ENCODE measurements at places on chromosomes 6 and 20.
A peak's percentile ranks its signal among the peaks of the same experiment; 100 is the strongest.

DNA sequence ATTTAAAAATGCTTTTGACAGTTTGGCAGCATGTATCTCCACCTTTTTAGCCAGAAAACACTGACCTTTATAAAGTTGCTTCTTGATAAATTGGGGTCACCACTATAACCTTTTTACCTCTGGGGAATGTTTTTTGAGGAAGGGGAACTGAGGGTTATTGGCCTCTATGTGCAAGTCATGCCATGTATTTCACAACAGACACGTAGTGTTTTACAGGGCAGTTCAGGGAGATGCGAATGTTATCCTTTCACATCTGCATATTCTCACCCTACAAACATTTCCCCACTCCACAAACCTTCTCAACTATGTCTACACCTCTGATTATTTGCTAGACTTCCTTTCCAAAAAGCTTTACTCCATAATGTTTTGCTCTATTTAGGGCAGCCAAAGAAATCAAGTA lies 17.0 kb upstream of the SLA2 start:
- DNase-seq: no peak

- no peak for DNase-seq
These were observed 6.8 kb downstream of the CNKSR3 start for GRCh38 chr6:154503658-154504057.

GRCh38 chr6:135018941-135019340 lies 35.7 kb downstream of the HBS1L start:
- no peak for DNase-seq

DNA sequence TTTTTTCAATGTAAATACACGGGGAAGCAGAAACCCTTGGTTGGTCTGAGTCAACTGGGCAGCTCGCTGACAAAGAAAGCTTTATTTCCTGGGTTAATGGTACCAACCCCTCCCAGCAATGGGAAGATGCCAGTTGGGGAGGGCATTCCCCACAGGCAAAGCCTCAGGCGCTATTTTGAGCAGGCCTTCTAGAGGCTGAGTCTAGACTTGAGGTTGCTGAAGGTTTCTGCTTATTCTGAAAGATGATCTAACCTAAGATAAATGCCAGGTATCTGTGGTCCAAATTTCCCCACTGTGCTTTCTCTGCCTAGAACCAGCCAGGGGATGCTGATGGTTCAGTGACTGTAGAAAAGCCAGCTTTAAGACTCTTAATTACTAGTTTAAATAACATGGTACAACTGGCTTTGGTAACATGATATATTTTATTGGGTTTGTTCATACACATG lies 172.5 kb upstream of the JARID2 start:
- no peak for DNase-seq

DNA sequence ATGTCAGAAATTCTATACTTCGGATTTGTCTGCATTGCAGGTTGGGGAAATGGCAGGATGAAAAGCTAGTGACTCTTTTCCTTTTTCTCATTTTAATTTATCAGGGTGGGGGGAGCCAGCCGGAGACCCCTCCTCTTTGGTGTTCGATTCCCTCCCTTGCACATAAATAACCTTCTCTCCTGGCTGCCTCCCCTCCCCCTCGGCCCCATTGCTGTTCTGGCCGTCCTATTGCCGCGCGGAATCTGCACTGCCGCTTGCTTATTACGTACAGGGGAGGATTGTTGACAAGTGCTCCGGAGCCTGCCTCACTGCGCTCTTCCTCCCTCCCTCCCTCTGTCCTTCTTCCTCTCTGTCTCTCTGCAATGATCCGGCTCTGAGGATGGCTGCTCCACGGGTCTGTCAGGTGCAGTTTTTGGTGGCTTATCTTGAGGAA lies 154.7 kb downstream of the JARID2 start:
- DNase-seq: peak; percentile 69

GRCh38 chr6:125188037-125188436 lies 34.5 kb downstream of the TPD52L1 start:
- DNase-seq: no peak

DNA sequence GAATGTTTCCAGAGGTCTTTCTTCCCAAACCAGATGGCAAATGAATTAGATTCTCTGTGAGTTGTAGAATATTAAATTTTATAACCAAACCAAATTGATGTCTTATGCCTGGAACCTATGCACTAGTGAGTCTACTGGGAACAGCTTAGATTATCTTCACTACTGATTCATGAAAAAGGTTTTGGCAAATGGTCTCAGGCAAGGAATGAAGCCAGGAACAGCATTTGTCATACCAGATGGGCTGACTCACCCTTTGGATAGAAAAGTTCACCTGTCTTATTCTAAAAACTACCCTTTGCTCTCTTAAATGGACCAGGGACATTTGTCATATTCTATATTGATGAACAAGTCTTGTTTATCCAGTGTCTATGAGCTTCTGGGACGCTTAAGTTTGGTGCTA lies 135.4 kb upstream of the ECI2 start:
- DNase-seq: no peak

DNA sequence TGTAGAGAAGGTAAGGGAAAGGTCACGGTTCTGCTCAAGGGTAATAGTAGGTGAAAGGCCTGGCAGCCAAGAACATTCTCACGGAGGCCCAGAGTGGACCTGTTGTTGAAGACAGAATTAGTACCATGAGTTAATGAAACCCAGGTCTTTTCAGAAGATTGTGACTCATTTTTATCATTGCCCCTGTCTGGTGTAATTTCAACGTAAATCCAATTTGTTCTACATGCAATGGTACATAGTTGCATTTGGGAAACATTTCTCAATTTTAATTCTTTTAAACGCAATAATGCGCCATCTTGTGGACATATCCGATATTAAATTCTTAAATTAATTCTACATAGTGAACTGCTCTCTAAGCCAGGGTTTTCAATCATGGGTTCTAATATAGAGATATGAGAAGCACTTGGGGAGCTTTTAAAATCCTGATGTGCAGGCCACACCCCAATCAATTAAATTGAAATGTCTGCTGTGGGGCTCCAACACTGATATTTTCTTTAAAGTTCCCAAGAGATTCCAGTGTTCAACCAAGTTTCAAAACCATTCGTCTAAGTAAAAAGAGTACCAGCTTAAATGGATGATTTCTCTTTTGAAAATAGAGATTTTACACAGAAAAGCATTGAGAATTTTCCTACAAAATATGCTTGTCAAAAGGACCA lies 257.4 kb downstream of the PLCB1 start:
- no peak for DNase-seq

- no peak for DNase-seq
These were observed 95.3 kb downstream of the TRDN start for GRCh38 chr6:123541462-123541861.

DNA sequence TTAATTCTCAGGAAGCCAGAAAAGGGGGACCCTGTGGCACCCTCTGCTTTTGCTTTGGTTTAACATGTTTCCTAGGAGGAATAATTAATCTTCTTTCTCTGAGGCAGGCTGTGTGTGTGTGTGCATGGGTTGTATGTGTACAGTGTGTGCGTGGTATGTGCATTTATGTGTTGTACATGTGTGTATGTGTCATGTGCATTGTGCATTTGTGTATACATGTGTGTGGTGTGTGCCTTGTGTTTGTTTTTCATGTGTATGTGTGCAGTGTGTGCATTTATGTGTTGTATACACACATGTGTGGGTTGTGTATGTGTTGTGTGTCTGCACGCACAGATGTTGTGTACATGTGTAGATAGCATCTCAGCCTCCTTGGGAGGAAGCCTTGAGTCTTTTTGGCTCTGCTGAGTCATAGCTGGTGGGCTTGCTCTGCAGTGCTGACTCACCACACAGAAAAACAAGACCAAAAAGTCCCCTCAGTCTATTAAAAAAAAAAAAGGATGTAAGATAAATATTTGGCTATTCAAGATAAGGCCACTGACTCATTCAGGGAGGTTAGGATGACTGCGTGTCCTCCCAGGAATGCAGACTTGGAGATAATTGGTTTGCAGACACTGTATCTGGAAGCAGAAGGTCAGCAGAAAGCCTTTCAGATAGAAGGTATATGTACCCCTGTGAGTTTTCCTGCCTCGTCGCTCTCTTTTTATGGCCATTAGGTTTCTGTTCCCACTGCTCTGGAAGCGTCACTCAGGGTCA lies 58.6 kb downstream of the SYNJ2 start:
- DNase-seq: no peak

DNA sequence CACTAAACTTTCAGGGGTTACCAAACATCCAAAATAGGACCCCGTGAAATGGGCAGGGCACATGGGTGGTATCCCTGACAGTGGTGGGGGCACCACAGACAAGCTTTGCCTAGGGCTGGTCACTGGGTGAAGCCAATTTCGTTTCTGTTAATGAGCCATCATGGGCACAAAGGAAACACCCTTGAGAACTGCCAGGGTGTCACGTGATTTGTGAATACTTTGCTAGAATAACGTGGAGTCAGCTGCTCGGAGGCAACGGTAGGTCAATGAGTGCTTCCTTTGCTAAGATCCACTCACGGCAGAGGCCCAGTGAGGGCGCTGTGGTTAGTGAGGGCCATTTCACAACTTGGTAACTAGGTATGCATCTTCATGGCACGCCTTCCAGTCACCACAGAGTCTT lies 87.7 kb upstream of the AGPAT4 start:
- no peak for DNase-seq

GRCh38 chr6:89974834-89975233 lies 80.6 kb downstream of the GJA10 start:
- DNase-seq: no peak

DNA sequence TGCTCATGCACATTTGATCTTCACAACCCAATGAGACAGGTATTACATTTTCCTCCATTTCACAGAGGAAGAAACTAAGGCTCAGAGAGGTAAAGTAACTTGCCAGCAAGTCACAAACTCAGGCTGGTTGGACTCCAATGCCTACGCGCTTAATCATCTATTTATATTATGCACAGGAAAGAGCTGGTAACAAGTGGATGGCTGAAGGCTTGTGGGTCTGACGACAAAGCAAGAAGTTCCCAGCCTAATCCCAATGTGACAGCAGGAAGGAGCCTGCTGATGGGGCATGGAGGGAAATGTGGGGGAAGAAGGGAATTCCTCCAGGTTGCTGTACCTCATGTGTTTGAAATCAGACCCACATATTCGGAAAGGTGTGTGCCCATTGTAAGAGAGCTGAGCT lies 3.9 kb downstream of the CDH22 start:
- no peak for DNase-seq

- DNase-seq: no peak
These were observed 271.6 kb downstream of the FARS2 start for GRCh38 chr6:5532941-5533340.

- no peak for DNase-seq
These were observed 111.6 kb upstream of the UST start for GRCh38 chr6:148635070-148635743.

GRCh38 chr6:146856296-146856695 lies 257.5 kb downstream of the ADGB start:
- no peak for DNase-seq

DNA sequence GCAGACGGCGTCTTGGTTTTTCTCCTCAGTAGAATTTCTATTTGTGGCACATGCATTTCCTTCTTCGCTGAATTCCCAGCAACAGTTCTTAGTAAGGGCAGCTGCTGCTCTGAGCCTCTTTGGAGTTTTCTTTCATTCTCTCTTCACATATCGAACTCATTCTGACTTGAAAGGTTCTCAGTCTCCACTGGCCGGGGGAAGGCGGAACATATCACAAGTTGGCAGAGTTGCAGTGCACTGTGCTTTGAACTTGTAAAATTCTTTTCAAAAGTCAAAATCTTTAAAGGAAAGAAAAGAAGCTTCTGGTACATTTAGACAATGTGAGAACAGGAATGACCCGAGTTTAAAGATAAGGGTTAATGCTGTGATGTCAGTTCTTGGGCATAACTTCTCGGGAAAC lies 286.1 kb upstream of the MAP3K7 start:
- no peak for DNase-seq

DNA sequence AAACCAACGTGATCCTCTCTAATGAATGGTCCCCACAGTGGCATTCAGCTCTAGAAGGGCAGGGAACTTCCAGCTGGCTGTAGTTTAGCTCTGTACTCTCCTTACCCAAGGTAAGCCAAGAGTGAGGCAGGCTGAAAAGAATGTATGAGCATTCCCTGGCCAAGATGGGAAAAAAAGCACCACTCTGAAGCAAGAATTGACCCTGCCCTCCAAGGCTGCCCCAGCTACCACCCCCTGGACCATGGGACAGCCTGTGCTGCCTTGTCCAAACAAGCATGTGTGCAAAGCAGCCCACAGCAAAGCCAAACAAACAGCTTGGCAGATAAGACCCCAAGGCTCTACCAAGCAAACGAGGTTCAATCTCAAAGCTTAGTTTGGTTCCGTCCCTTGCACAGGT lies 73.9 kb downstream of the GFOD1 start:
- no peak for DNase-seq

DNA sequence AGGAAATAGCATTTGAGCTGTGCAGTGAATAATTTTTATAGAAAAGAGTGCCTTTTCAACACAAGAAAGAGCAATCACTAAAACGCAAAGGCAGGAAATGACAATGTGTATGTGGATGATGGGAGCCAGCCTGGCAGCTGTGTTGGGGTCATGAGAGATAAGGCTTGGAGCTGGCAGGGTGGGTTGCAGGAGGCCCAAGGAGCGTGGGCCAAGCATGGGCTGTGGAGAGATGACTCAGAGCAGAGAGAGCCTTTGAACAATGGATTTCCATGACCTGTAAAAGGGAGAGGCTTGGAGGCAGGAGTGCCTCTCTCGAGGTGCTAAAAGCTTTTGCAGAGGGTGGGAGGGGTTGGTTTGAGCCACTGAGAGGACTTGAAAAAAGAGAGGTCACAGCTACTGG lies 6.6 kb upstream of the TBC1D7 start:
- no peak for DNase-seq

- DNase-seq: no peak
These were observed 6.6 kb upstream of the ARFGAP1 start for GRCh38 chr20:63265891-63266515.

- DNase-seq: peak; percentile 80
These were observed 42.5 kb downstream of the EIF2S2 start for GRCh38 chr20:34069341-34070078.

- no peak for DNase-seq
These were observed 9.5 kb upstream of the ADRM1 start for GRCh38 chr20:62293111-62293784.

DNA sequence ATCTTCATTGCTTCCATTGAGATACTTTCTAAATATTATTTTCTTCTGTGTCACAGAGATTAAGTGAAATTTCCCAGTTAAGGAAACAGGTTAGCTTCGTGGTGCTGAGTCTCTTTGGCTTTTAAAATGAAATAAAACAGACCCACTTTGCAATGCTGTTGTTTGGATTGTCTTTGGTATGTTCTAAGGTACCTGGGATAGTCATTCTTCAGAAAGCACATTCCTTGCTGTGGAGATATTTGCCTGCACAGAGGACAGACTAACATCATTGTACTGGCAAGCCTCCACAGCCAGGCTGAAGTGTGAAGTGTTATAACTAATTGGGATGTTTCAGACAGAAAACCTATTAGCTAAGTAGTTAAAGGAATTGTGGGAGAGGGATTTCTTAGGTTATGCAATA lies 148.8 kb upstream of the EPHA7 start:
- no peak for DNase-seq
